ENCODE measurements at places on chromosomes 16 and 17.

DNA sequence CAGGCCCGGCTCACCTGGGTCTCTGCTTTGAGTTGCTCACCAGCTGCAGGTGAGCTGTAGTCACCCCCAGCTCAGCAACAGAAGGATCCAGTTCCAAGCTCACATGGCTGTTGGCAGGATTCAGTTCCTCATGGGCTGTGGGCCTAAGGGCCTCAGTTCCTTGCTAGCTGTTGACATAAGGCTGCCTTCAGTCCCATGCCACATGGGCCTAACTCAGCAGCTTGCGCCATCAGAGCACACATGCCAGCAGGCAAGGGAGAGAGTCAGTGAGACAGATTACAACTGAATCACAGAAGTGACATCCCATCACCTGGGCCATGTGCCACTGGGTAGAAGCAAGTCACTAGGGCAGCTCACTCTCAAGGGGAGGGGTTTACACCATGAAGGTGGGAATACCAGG lies 24.7 kb downstream of the PSMD7 start:
- no peak for DNase-seq

GRCh38 chr16:35409503-35409902 lies 1950.1 kb downstream of the TP53TG3F start:
- no peak for DNase-seq

- DNase-seq = no peak
Observed at GRCh38 chr17:70661342-70662222, 492.2 kb downstream of the KCNJ2 start.

GRCh38 chr16:83810901-83811300 lies 3.1 kb downstream of the HSBP1 start:
- no peak for DNase-seq

DNA sequence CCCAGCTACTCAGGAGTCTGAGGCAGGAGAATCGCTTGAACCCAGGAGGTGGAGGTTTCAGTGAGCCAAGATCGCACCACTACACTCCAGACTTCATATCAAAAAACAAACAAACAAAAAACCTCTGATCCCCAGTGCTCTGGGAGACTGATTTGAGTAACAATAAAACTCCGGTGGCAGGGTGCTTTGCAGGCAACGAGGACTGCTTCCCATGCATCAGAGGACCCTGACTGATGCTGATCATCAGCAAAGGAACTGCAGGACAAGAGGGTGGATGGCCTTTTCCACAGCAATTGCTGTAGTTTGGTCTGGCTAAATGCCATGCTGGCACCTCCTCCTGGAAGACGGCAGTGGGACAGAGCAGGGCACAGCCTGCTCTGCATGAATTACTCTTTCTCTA lies 6.4 kb upstream of the SLC39A11 start:
- DNase-seq = no peak

DNA sequence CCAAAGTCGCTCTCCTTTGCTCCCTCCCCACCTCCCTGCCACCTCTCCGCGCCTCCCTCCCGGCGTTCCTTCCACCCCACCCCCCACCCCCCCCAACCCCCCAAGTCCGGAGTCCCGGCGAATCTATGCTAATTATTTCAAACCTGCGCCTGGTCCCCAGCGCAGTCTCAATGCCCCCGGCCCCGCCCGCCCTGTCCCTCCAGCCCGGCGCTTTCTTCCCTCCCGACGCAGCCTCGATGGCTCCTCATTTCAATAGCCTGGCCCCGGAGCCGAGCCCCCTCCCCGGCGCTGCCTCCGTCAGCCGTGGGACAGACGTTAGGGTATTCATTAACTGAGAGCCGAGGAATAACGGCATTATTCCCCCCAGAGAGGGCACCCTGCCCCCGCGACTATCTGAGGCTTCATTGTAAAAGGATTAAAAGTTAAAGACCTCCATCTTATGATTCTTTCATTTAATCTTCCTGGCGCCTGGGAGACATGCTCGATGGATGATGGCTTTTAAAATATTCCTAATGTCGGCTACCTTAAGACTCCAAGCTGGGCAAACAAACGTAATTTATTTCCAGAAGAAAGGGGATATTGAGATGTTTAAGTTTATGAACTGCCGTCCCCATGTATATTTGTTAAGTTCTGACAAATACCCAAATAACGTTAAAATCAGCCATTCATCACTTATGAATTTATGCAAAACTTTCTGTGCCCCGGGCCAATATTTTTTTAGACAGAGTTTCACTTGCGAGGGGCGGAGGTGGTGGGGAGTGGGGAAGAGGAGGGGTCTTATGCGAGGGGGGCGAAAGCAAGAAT lies 3.4 kb downstream of the NOG start:
- no peak for DNase-seq

- DNase-seq = no peak
Observed at GRCh38 chr17:79001190-79002020, 8.2 kb downstream of the CANT1 start.

DNA sequence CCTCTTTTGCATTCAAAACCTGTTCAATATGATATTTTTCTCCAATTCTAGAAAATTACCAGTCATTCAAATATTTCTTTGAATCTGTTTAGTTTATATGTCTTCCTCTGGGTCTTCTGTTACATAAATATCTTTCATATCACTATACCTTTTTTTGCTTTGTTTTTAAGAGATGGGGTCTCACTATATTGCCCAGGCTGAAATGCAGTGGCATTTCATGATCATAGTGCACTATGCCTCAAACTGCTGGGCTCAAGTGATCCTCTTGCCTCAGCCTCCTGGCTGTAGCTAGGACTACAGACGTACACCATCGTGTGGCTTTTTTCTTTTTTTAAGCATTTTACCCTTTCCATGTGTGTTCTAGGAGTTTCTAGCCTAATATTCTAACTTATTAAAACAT lies 38.8 kb downstream of the NSRP1 start:
- DNase-seq = no peak

DNA sequence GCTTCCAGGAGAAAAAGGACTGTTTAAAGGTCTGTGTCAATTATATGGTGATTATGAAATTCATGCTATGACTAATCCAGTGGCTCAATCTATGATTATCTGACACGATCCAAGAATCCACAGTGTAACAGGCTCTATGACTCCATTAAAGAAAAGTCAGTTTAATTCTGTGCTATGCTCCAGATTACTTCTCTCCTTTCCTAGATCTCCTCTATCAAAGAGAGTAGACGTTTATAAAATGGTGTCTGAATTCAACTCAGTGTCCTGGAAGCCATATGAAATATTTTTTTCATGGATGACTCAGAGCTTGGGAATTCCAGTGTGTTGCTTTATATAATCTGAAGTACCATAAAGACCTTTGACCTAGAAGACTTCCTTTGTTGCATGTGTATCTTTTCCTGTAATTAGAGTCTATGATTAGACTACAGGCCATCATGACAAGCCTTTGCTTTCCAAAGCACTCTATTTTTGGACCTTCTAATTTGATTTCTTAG lies 27.0 kb upstream of the NF1 start:
- no peak for DNase-seq

GRCh38 chr17:29622337-29623282 lies at the start of gene CORO6:
TSS of gene CORO6 (minus strand) at chr17:29622912. CDS start at chr17:29621421, 1,491 bp downstream.
- DNase-seq = no peak

All from GDM1 (cell line).